ENCODE measurements at places on chromosomes 6 and 20.

- DNase-seq = no peak
These were observed 84.7 kb downstream of the MAP3K4 start for GRCh38 chr6:161076181-161076677.

- DNase-seq = no peak
These were observed 69.7 kb downstream of the CBLN4 start for GRCh38 chr20:55935448-55936208.

DNA sequence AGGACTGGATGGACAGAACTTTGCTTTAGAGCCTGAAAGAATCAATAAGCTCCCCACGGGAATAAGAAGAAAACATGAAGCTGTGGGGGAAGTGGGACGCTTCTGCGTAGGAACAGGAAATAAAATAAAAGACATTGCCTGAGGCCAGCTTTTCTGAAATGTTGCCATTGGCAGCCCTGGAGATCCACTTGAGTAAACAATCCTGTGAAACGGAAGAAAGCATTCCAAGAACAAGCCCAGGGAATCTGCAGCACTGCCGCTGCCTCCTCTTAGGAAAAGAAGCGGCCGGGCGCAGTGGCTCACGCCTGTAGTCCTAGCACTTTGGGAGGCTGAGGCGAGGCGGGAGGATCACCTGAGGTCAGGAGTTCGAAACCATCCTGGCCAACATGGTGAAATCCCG lies 182.3 kb upstream of the RALGAPA2 start:
- DNase-seq = no peak

DNA sequence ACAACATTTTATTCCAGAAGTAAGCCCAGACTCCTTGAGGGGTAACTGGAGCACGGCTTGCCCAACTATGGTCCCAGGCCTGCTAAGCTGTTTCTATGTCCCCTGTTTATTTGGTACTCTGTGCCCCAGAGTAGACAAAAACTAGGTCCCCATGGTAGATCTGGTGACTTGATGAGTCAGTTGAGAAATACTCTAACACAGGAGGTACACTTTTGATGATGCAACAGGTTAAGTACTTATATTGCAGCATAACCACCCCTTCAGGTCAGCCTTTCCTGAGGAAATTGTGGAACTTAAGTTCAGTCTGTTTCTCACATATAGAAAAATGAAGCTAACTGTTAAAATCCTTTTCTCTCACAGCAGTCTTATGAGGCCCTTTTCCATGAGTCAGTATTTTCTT lies 19.6 kb downstream of the TTPAL start:
- DNase-seq = no peak

- no peak for DNase-seq
These were observed 26.4 kb downstream of the ZMYND8 start for GRCh38 chr20:47330071-47330470.

DNA sequence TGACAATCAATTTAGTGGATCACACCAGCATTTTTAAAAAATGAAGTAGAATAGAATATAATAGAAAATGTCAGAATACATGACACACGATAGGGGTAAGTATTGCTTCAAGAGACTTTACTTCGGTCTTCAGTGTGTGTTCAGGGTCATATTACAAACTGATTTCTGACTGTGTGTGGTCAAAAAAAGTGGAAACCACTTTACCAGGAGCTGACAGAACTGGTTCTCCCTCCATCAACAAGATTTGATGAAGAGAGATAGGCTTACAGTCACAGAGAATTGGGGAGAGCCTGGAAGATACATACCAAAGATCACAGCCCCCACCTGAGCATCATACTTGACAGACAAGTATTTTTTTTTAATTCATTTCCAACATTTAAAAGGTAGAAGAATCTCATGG lies 21.7 kb downstream of the ARMC2 start:
- no peak for DNase-seq

- DNase-seq = no peak
These were observed 20.6 kb upstream of the TASP1 start for GRCh38 chr20:13659288-13659687.

- no peak for DNase-seq
These were observed 22.7 kb upstream of the HIVEP1 start for GRCh38 chr6:11989386-11989785.

GRCh38 chr6:148435386-148435785 lies 92.7 kb downstream of the SASH1 start:
- DNase-seq = no peak

Measured in Jurkat, Clone E6-1 (cell line).